Stimulated activated CD8-positive, alpha-beta memory T cell treated with anti-CD3 and anti-CD28 coated beads, Interleukin-4, amount 100 ng/mL, for 4 hours (primary cell): ENCODE measurements at places on chromosomes 4 and X.

- no peak for DNase-seq
Measured at GRCh38 chr4:81307991-81308390, 93.0 kb upstream of the PRKG2 start.

DNA sequence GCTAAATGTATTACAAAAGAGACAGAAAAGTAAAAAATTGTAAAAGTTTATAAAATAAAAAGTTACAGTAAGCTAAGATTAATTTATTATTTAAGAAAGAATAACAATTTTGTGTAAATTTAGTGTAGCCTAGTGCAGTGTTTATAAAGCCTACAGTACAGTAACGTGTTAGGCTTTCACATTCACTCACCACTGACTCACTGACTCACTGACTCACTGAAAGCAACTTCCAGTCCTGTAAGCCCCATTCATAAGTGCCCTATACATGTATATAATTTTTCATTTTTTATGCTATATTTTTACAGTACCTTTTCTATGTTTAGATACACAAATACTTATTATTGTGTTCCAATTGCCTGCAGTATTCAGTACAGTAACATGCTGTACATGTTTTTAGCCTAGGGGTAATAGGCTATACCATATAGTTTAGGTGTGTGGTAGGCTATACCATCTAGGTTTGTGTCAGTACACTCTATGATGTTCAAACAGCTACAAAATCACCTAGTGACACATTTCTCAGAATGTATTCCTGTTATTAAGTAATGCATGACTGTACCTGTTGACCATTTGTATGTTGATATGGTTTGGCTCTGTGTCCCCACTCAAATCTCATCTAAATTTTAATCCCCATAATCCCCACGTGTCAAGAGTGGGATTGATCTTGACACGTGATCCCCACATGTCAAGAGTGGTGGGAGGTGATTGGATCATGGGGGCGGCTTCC, 57.9 kb downstream of the CFAP299 start:
- DNase-seq = no peak

- no peak for DNase-seq
Measured at GRCh38 chrX:6228720-6229119, at the start of gene NLGN4X. Gene NLGN4X, minus strand, starts transcription at chrX:6228867. Its CDS starts 77,401 bp downstream, at chrX:6151466.

GRCh38 chr4:64807821-64808220, 398.6 kb upstream of the TECRL start:
- DNase-seq = no peak

DNA sequence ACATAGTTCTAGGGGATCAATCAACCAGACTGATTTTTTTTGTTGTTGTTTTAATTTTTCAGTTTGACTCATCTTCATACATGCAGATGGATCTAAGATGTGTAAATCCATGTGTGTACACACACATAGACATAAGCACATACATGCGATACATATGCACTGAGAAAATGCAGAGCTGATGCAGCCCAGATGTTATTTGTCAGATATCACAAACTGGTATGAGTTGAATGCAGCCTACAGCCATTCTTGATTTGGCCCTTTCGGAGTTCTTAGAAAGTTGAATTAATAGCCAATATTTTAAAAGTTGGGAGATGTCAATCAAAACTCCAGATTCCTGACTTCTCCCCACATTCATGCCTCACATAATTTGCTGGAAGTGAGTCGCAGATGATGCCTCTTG, 180.4 kb downstream of the SPATA18 start:
- no peak for DNase-seq

GRCh38 chr4:41064953-41065352, 149.4 kb downstream of the APBB2 start:
- no peak for DNase-seq

DNA sequence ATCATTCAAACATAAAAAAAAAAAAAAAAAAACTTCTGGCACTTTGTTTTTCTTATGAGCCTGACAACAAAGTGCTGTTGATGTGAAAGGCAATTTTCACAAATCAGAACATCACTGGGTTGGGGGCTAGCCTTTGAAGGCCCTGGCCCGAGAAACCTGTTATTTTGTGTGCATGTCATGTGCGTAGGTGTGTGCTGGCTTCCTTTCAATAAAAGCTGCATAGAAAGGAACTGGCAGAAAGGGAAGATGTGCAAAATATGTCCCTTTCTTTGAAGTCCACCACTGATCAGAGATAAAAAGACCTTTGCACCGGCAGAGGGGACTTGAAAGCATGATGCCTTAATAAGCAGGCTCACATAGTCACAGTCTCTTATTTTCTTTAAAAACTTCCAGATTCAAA, 170.8 kb upstream of the RASGEF1B start:
- no peak for DNase-seq

GRCh38 chr4:165194368-165194767, 13.0 kb upstream of the KLHL2 start:
- DNase-seq = no peak

DNA sequence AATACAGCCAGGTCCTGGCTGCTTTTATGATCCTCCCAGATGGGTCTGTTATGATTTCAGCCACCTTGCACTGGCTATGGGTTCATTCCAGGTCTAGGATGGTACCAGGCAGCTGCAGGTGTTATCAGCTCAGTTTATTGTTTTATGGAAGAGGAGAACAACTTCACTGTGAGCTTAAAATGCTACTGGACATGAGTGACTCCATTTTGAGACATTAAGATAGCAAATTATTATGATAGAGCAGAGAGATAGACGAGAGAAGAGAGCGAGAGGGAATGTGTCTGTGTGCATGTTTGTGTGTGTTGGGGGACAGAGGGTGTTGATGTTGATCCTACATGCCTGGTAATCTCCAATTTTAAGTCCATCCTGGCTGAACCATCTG, 820.2 kb downstream of the FSTL5 start:
- DNase-seq = no peak

DNA sequence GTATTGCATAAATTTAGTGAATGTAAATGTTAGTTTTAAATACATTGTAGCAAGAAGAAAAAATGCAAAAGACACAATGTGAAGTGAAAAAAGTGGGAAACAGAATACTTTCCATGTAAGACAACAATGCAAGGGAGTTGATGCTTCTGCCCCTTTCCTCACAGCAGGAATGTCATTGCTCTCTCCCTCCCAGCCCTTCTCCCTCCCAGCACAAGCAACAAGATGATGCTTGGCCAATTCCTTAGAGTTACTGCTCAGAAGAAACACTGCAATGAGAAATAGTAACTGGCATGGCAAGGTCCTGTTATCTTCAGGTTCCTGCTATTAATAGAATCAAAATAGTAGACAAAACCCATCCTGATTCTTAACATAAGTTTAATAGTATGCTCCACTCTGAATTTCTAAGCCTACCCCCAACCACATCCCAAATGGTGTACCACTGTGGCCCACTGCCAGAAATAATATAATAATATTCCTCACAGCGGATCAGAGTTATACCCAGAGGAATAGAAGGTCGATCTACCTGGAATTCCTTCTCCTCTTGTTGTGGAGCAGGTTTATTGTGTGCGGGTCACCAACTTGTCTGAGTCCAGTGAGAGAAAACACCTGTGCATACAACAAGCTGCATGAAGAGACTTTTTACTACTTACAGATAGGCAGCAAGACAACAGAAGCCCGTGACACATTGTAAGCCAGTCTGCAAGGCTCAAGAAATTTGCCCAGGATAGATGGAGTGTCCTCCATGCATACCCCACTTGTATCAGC, 69.8 kb upstream of the SLC7A11 start:
- no peak for DNase-seq

DNA sequence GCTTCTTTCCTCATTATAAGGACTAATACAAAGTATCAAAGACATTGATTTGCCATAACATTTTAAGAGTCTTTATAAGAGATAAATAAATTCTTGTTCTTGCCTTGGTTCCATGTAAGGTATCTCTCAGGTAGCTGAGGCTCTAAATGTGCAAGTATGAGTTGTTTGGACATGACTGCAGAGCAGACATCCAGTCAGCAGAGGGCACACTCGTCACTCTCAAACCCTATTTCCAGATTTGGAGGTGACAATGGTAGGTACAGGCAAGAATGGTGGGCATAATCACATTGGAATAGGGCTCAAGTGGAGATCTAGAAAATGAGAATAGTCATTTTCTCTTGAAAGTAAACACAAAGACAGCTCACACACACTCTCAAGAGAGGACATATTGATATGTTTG, 133.3 kb upstream of the ZIC3 start:
- DNase-seq = no peak

DNA sequence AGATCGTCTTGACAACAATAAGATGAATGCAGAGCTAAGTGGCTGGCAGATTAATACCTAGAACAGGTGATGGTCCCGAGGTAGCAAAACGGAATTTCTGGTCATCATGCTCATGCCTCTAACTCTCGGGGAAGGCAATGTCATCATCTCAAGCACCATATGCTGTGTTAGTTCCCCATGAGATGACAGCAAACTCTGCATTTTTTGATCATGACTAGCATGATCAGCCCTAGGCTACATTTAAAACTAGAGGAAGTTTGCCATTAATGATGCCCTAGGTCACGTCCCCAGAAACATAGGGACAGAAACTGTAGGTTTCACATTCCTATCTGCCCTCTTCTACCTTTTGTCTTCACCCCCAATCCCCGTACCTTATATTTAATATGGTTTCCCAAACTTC, 11.6 kb downstream of the LPAR4 start:
- DNase-seq = no peak

DNA sequence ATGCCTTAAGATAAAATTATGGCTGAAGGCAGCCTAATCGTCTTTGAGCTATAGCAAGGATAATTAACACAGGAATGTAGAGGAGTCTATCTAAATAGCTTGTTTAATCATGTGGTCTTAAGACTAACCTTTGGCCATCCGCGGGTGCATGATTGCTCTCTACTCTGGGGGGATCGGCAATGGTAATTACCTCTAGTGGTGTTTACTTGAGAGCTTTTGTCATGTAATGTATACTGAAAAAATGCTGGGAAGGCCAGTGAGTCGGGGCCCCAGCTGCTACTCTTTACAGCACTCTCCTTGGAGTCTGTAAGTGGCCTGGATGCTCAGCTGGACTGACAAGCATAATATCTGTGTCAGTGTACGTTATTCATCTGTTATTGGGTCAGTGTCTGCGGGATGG, 65.5 kb upstream of the GNPDA2 start:
- DNase-seq = no peak

- no peak for DNase-seq
Measured at GRCh38 chrX:78997870-78998558, 52.8 kb downstream of the P2RY10 start.

GRCh38 chr4:109254845-109255244, 47.6 kb downstream of the COL25A1 start:
- no peak for DNase-seq

DNA sequence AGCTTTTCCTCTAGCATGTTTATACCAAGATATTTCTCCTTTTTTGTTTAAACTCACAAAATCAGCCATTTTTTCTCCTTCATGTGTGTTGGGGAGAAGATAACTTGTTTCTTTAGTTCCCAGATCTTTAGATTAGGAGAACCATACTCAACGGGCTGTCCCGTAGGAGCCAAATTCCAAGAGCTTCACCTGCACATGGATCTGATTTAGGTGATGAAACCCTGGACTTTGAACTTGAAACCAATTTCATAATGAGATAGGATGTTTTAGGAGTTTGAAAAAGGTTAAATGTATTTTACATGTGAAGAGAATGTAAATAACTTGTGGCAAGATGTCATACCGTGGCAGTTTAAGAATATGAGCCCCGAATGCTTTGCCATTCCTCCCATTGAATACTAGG, 280.0 kb upstream of the PCDH18 start:
- no peak for DNase-seq

DNA sequence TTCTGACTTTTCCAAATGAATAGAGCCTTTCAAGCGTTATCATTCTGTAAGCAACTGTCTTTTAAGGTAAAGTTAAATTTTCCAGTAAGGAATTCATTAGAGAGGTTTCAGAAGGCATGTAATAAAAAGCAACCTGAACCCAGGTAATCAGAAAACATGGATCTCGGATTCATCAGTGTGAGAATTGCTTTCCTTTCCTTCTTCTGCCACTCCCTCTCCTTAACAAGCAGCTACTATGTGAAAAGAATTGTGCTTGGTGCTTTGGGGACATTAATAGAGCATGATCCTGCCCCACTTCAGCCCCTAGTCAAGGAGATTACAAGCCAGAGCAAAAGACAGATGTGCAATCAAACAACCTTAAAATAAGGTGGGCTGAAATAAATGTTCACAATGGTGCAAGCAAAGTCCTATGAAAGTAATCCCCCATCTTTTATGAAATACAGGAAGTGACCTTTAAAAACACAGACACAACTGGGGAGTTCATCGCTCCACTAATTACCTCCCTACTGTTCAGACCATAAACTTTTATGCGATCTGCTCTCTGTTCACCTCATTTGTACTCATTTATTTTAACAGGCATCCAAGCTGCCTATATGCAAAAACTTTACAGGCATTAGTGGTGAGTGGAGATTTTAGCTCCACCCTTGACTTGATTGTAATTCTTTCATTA, 122.9 kb upstream of the RASGEF1B start:
- DNase-seq = no peak

- DNase-seq = no peak
Measured at GRCh38 chr4:89077761-89078160, 20.8 kb upstream of the FAM13A start.

DNA sequence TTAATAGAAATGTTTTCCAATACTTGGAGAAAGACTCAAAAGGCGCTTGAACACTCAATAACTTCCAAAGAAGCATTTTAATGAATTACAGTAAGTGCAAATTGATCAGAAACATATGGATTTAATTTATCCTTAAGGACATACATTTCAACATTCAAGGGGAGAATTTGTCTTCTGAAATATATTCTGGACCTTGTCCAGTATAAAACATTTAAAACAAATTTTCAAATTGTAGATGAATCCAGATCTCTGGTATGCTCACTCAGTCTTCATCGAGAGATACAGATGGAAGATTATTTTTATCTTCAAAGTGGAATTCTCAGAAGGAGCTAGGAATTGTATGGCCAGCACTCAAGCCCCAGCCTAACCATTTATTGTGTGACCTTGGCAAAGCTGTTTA, 310.4 kb downstream of the ZNF674 start:
- no peak for DNase-seq

GRCh38 chr4:89305028-89305427, 2.6 kb downstream of the GPRIN3 start:
- DNase-seq = no peak

GRCh38 chrX:112641449-112641848, 38.3 kb downstream of the LHFPL1 start:
- no peak for DNase-seq

- no peak for DNase-seq
Measured at GRCh38 chr4:140094438-140095420, 59.3 kb downstream of the MAML3 start.

DNA sequence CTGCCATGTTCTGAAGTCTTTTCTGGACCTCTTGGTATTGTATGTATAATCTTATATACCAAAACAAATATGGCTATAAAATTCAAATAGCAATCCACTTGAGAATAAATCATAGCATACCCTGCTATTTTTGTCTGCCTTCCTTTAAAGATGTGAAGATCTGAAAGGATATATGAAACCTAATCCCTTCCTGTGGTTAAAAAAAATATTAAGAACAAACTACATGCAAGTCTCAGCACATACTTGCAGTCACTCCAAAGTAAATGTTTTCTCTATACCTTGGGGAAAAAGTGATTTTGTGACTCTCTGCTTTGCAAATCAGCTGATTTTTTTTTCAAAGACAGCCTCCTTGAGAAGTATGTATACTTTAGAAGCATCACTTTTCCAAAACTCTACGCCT, 322.9 kb downstream of the ANKRD50 start:
- DNase-seq = no peak

GRCh38 chrX:8366481-8366880, 98.1 kb upstream of the VCX3B start:
- DNase-seq = no peak

- no peak for DNase-seq
Measured at GRCh38 chrX:113510586-113510985, 670.0 kb upstream of the AMOT start.
